Lower leg skin (tissue), 4 donors: ENCODE measurements at places on chromosomes 13 and 19.

DNA sequence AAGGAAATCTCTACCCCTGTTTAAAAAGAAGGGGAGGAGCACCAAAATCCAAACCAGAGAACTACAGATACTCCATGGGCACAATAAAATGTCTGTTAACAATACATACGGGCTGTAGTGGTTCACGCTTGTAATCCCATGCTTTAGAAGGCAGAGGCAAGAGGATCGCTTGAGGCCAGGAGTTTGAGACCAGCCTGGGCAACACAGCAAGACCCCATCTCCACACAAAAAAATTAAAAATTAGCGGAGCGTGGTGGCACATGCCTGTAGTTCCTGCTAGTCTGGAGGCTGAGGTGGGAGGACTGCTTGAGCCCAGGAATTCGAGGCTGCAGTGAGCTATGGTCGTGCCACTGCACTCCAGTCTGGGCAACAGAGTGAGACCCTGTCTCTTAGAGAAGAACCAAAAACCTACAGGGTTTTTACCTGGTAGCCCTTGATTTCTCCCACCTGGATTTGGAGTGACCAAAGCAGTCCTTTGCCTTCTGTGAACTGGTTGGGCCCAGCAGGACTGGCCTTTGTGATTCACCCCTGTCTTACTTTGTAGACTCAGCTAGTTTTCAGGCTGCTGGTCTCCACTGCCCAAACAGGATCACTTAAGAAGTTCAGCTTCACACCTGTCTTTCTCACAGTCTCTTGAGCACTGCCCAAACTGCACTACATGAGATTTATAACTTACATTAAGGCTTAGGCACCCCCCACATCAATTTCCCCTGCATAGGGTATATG lies 38.7 kb upstream of the FLT1 start:
- DNase-seq = no peak

DNA sequence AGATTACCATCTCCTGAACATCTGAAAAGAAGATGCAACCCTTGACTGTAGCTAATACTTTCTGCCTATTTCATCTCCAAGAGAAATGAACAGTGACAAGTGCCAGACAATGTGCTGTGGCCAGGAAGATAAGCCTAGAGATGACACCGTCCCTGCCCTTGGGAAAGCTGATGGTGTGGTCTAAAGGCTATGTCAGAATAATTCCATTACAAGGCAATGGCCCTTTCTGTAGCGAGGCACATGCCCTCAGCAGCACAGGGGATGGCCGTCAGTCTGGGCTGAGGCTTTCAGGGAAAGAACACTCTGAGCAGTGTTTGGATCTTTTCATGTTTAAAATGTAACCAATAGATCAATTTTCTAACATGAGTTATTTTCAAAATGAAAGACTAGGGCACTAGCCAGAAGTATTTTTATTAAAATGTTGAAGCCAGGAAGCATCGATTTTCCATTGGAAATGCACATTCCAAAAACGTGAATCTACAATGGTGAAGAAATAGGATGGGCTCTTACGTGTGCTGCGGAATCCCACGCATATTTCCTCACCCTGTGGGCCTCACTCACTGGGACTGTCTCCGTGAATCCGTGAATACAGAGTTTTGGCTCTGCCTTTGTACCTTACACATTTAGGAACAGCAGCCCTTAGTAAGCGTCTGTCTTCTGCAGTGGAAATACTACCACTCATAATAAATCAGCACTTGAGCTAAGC lies 22.0 kb downstream of the COL4A1 start:
- DNase-seq = peak; percentile 43

DNA sequence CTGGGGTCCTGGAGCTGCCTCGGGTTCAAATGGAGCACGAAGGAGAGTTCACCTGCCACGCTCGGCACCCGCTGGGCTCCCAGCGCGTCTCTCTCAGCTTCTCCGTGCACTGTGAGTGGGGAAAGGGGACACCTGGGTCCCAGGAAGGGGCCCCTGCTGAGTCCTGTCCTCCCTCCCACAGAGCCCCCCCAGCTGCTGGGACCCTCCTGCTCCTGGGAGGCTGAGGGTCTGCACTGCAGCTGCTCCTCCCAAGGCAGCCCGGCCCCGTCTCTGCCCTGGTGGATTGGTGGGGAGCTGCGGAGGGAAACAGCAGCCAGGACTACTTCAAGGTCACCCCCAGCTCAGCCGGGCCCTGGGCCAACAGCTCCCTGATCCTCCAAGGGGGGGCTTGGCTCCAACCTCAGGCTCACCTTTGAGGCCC lies 11.0 kb upstream of the SIGLEC11 start:
- DNase-seq = no peak

DNA sequence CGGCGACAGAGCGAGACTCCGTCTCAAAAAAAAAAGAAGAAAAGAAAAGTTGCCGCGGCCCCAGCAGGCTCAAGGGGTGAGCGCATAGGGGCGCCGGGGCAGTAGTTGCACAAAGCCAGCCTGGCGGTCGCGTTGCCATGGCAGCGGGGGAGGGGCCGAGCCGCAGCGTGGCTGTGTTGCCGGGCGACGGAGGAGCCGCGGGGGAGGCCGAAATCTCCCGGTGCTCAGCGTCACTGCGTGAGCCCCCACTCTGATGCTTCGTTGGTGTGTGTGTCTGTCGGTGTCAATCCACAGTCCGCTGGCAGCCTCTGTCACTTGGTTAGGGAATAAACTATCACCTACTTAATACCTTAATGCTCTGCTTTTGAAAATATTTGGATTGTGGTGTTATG lies 82.9 kb upstream of the C1QTNF9B start:
- peak; percentile 95 for DNase-seq

DNA sequence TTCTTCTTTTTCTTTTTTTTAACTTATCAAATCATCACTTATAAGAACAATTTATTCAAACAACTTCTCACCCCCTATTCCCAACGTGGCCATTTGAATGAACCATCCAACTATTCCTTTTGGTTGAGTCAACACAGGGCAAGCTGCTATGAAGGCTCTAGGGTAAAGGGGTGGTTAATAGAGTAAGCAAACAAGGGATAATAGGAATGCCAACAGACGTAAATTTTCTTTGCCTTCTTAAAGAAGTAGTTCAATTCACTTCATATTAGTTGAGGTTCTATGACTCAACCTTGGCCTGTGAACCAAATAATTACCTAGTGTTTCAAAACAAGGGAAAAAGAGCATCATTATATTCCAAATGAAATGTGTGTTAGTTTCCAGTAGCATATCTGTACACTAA lies 1383.8 kb upstream of the SLC10A2 start:
- no peak for DNase-seq

- DNase-seq = no peak
Measured at GRCh38 chr19:30608471-30608870, 236.3 kb downstream of the ZNF536 start.

DNA sequence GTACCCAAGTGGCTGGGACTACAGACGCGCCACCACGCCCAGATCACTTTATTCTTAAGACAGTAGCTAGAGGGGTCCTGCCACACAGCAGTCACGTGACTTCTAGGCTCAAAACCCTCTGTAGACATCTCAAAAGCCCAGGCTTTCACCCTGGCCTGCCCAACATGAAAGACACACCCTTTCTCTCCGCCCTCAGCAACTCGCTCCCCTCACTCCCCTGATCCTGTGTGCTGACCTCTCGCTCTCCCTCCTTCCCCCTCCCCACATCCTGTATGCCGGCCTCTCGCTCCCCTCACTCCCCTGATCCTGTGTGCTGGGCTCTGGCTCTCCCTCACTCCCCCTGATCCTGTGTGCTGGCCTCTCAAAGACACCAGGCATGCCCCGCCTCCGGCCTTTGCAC lies 77.4 kb downstream of the SLC15A1 start:
- DNase-seq = no peak

DNA sequence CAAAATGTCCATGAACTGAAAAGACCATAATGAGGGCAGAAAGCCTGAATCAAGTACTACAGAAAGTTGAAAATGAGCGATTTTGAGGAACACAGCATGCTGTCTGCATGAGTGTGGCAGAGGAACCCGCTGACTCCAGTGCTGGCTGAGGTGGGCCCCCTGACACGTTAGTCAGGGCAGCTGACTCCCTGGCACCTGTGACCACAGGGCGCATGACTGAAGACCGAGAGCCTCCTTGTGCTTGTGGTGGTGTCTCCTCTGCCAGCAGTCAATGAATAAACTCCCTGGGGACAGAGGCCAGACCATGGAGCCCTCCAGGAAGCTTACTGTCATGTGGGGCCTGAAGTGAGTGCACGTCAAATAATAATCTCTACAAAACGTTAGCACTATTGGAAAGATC lies 38.4 kb upstream of the VSTM2B start:
- DNase-seq = peak; percentile 50

- DNase-seq = peak; percentile 36
Measured at GRCh38 chr13:29847501-29847983, 2.9 kb downstream of the UBL3 start.

DNA sequence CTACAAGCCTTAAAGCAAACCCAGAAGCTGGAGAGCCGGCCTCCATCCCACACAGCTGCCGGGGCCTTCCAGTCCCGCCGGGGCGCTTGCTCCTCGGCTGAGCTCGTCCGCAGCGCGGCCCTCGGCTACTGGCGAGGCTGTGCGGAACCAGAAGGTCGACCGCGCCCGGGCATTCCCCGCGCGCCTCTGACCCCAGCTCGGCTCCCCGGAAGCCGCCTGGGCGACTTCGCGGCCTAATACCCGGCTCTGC lies 863 bp downstream of the ANKRD10 start:
- DNase-seq = peak; percentile 93

DNA sequence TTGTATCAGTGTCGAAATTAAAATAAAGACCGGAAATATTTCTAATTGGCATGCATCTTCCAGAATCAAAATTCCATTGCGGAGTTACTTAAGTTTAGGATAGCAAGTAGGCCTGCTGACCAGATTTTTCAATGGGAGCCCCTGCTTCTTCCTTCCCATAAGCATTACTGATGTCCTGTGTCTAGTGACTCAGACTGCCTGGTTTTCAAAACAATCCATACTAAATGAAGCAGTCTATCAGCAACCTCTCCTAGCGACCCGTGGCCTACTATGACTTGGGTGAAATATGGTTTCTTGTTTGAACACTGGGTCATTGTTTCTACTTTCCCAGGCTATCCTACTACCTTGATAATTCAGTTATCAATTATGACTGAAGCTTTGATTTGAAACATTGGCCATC lies 571.6 kb downstream of the TBC1D4 start:
- no peak for DNase-seq

- DNase-seq = peak; percentile 99
Measured at GRCh38 chr19:46299004-46299509, 2.2 kb downstream of the HIF3A start.

- DNase-seq = no peak
Measured at GRCh38 chr19:52101866-52102562, 6.4 kb upstream of the ZNF841 start.

- DNase-seq = no peak
Measured at GRCh38 chr13:92967923-92968322, 258.7 kb upstream of the GPC6 start.

- no peak for DNase-seq
Measured at GRCh38 chr13:51955816-51956603, 55.2 kb downstream of the ATP7B start.

DNA sequence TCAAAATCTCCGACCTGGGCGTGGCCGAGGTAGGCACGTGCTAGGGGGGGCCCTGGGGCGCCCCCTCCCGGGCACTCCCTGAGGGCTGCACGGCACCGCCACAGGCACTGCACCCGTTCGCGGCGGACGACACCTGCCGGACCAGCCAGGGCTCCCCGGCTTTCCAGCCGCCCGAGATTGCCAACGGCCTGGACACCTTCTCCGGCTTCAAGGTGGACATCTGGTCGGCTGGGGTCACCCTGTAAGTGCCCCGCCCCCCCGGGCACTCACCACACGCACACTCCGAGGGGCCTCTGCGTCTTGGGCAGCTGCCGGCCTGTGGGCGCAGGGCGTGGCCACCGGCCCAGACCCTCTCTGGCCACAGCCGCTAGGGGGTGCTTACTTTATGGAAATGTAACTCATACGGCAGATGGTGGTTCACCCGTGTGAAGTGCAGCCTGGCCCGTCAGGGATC lies 14.9 kb downstream of the STK11 start:
- no peak for DNase-seq

GRCh38 chr19:3976495-3977241 lies 5.8 kb upstream of the DAPK3 start:
- peak; percentile 27 for DNase-seq

DNA sequence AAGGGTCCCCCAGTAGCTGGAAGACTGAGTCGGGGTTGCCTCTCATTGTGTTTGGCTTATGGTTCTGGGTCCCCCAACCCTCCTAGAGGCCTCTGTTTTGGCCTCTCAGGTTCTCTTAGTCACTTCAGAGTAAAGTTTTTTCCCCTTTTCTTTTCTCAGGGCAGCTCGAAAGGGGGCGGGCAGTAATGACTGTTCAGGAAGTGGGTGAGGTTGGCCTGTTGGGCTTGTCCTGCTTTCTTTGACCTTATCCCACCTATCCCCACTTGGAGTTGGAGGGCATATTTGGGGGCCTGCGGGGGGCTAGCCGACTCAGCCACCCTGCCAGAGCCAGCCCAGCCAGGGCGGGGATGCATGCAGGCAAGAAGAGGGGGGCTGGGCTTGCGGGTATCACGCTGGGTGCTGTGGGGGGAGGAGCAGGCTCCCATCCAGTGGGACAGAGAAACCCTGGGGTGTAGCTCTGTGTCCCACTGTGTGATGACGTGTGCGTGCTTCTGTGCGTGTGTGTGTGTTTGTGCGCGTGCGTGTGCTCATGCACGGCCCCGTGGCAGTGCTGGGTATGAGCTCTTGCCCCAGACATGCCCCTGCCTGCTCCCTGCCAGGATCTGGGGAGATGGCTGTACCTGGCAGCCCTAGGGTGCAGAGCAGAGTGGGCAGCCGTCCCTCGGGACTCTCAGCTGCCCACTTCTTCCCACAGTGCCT lies 1.4 kb downstream of the CIC start:
- no peak for DNase-seq

DNA sequence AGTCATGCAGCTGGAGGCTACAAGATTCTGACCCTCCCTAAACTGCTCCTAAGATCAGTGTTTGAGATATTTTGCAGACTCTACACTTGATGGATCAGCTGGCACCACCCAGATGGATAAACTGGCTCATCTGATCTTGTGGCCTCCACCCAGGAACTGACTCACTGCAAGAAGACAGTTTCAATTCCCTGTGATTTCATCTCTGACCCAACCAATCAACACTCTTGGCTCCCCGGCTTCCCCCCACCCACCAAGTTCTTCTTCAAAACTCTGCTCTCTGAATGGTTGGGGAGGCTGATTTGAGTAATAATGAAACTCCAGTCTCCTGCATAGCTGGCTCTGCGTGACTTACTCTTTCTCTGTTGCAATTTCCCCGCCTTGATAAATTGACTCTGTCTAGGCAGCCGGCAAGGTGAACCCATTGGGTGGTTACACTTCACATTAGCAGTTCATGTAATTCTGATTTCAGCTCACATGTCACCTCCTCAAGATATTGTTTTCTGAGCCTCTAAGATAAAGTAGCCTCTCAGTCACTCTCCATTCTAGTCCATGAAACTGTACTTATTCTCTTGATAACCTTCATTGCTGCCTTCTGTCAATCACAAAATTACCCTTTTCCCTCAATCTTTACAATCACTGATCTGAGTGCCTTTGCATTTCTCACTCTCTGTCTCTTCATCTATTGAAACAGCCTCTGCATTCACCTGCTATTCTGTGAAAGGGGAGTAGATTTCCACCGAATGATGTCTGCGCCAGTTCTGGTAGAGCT lies 9.9 kb upstream of the FPR3 start:
- DNase-seq = peak; percentile 95

GRCh38 chr13:26017932-26018665 lies 33.7 kb downstream of the SHISA2 start:
- DNase-seq = no peak
